RCC 7860 (cell line): ENCODE measurements at places on chromosomes 12 and 14.

- peak; percentile 59 for DNase-seq
Observed at GRCh38 chr12:6872073-6873048, 742 bp downstream of the SPSB2 start.

- no peak for DNase-seq
Observed at GRCh38 chr14:51822499-51822898, 37.9 kb upstream of the GNG2 start.

GRCh38 chr14:48725051-48725734, 861.0 kb downstream of the RPS29 start:
- peak; percentile 71 for DNase-seq

GRCh38 chr14:75705014-75705413, 44.0 kb downstream of the TTLL5 start:
- no peak for DNase-seq

- DNase-seq: no peak
Observed at GRCh38 chr12:130972586-130972950, 18.9 kb downstream of the ADGRD1 start.

GRCh38 chr12:17060260-17060659, 454.3 kb upstream of the LMO3 start:
- DNase-seq: peak; percentile 32

DNA sequence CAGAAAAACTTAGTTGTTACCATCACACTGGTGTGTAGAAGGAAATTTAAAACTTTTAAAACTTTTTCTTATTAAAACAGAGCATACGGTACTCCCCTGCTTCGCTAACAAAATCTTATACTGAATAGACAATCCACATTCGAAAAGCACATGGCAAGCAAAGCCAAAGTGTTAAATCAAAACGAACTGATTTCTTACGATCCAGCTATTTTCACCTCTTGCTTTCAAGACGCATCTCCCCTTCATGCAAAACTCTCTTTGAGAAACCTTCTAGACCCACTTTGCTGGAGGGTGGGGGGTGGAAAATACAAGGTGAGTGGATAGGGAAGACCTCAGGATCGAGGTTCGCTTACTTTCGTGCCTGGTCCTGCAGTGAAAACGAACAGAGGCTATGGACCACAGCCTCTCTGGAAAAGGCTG, 328 bp downstream of the INTS13 start:
- no peak for DNase-seq

GRCh38 chr12:3928538-3929184, 55.5 kb upstream of the PARP11 start:
- DNase-seq: no peak

DNA sequence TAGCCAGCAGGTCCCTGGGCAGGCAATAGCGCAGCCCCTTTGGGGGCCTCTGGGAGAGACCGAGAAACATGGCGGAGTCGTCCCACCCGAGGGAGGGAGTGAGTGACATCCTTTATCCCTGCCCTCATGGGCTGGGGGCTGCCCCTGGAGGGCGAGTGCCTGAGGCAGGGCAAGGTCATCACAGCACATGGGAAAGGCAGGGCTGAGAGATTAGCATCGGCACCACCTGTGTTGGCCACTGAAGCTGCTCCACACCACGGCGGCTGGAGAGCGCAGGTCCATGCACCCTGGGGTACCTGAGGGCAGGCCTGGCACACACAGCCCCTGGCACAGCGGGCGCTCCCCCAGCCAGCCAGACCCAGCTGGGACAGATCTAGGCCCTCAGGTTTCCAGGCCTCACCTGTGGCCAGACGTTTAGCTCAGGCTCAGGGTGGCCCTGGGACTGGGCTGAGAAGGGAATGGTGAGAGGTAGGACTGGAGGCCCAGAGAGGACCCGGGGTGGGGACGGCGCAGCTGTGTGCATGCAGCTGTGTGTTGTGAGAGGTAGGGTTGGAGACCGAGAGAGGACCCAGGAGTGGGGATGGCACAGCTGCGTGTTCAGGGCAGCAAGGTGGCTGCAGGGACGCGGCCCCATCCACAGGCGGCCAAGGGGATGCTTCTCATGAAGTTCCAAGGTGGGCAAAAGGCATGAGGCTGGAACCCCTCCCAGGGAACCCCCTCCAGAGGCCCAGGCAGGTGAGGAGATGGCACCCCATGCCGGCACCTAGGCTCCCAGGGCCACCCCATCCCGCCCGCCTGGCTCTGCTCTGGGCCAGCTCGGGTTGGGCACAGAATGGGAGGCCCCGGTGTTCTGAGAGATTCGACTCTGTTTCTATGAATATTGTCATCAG, 74.1 kb downstream of the KIF26A start:
- DNase-seq: no peak

- no peak for DNase-seq
Observed at GRCh38 chr12:58883576-58884334, 36.5 kb downstream of the LRIG3 start.

DNA sequence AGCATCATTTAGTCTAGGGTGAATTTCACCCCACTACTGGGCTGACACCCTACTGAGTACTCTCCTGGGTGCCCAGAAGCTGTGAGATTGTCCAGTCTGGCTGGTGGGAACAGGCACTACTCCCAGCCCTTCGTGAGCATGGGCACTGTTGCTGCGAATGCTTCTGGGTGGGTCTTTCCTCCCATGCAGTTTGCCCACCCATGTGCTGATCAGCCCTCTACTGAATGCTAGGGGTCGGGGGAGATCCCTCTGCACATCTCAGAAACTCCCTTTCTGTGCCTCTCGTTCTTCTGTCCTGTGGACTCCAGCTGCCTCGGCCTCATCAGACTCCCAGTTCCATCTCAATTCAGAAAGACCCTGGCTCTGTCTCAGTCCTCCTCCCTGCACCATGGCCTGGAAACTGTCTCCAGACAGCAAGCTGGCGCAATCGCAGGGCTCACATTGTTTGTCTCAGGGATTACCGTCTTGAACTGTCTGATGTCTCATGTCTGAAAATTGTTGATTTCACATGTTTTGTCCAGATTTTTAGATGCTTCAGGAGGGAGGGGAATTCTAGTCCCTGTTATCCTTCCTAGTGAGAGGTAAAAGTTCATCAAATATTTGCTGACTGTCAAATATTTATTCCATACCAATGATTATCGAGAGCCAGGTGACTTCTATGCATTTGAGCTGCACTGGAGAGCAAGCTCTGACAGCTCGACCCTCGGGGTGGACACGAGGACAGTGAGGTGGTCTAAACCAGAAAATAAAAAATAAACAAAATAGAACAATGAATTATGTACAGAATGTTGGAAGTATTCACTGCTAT, 316.6 kb upstream of the RTL1 start:
- no peak for DNase-seq

- DNase-seq: no peak
Observed at GRCh38 chr12:121957861-121958515, 39.6 kb downstream of the CFAP251 start.

DNA sequence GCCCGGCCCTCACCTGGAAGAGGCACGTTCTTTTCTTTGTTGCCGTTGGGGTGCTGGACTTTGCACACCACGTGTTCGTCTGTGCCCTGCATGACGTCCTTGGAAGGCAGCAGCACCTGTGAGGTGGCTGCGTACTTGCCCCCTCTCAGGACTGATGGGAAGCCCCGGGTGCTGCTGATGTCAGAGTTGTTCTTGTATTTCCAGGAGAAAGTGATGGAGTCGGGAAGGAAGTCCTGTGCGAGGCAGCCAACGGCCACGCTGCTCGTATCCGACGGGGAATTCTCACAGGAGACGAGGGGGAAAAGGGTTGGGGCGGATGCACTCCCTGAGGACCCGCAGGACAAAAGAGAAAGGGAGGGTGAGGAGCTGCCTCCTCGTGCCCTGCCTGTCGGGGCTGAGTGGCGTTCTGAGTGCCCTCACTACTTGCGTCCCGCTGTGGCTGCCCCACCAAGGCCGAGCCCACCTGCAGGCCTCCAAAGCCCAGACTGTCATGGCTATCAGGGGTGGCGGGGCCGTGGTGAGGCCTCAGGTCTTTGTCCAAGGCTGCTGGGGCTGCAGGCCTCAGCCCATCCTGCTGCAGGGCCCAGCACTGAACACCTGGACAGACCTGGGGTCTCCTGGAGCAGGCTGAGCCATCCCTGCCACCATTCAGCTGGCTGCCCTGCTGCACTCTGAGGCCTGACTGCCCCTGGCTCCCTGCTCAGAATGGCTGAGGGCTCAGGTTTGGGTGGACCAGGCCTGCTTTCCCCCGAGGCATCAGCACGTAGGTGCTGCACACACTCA, 329.7 kb downstream of the TMEM121 start:
- DNase-seq: no peak

DNA sequence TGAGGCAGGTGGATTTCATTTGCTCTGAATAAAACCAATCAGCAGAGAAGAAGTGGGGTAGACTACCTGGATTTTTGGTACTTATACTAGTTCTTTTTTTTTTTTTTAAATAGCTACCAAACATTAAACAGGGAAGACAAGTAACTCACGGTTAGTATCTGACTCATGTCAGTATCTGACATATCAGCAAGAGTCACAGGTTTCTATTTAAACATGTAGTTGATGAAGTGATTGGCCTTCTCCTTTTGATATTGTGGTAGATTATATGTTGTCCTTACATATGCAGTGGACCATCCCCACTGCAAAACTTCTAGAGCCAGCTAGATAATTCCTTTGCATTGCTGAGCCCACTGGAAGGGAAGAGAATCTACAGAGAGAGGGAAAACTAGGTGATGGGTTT, 208.0 kb downstream of the ANO6 start:
- DNase-seq: no peak

GRCh38 chr12:121953117-121953692, 34.8 kb downstream of the CFAP251 start:
- no peak for DNase-seq

- DNase-seq: no peak
Observed at GRCh38 chr12:119683413-119683812, 15.5 kb downstream of the PRKAB1 start.

DNA sequence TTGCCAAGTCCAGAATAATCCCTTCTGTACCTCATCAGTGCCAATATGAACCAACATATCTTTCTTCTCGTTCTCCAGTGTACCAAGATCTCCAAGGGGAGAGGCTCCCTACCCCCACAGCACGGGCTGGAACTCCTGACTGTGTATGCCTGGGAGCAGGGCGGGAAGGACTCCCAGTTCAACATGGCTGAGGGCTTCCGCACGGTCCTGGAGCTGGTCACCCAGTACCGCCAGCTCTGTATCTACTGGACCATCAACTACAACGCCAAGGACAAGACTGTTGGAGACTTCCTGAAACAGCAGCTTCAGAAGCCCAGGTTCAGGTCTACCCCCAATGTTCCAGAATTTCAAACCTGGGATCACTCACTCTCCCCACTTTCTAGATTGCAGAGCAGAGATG, 10.5 kb upstream of the OAS2 start:
- DNase-seq: no peak

DNA sequence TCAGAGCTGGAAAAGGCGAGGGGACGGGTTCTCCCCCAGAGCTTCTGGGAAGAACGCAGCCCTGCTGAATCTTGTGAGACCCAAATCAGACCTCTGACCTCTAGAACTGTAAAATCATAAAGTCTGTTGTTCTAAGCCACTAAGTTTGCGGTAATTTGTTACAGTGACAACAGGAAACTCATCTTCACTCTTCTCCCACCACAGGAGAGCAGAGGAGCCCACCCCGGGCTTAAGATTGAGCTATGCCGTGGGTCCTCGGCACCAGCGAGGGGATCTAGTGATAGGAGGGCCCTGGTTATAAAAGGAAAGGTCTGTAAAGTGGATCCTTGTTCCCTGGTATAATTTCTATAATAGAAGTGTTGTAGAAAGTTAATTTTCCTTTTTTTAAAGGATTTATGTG, 7.6 kb downstream of the MLXIP start:
- DNase-seq: no peak

GRCh38 chr12:5534426-5535199, 102.7 kb downstream of the NTF3 start:
- no peak for DNase-seq

DNA sequence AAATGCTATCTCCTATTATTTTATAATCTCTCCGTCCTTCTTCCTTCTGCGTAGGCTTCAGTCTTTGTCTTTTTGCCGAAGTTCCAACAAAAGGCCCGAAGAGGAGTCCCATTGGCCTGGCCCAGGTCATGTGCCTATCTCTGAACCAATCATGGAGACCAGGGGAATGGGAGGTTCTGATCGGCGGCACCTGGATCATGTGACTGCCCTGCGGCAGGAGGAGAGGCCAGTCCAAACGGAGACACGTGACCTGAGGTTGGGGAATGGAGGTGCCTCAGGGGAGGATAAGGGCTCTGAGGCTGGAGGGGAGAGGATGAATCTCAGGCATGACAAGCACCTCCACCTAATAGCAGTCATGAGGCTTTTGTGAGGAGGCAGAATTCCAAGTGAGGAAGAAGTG, 86.0 kb downstream of the AACS start:
- DNase-seq: no peak

- DNase-seq: no peak
Observed at GRCh38 chr14:79057333-79057732, 887.2 kb downstream of the NRXN3 start.

- DNase-seq: peak; percentile 37
Observed at GRCh38 chr12:19236656-19237055, 107.1 kb downstream of the PLEKHA5 start.

GRCh38 chr14:89650077-89650978, 233.3 kb upstream of the FOXN3 start:
- DNase-seq: no peak

- DNase-seq: no peak
Observed at GRCh38 chr12:95335948-95336347, 118.3 kb downstream of the VEZT start.

DNA sequence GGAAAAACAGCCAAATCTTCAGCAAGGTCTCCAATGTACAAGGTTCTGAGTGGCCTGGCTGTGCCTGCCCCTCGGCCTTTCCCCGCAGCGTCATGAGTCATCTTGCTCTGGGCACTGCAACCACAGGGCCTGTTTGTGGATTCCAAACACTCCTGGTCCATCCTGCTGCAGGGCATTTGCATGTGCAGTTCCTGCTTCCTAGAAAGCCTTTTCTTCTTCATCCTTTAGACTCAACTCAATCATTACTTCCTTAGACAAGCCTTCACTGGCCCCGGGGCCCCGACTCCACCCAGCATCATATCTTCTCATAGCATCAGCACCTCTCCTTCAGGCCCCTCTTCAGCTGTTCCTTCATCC, 101.8 kb upstream of the EGLN3 start:
- peak; percentile 76 for DNase-seq

DNA sequence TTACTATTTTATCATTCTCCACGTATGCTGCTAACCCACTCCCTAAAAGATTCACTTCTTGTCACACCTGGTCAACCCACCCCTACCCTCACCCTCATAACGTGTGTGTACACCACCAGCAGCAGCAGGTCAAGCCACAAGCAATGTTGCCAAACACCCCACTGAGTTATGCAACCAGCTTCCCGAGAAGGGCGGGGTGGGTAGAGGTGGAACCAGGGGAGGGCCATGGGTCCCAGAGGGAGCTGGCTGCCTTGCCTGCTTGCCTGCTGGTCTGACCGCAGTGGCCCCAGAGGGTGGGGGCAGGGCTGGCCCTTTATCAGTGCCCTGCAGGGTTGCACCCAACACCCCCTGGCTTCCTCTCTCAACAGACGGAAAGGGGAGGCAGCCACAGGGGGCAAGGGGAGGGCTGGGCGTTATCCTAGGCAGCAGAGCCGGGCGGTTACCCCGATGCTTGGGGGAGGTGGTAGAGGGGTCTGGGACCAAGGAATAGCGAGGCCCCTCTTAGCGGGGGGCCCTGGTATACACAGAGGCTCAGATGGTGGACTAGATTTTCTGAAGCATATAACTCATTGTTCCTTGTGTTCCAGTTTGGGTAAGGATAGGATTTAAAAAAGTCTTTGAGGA, 3.5 kb upstream of the NFE2 start:
- no peak for DNase-seq

GRCh38 chr12:115752156-115752555, 525.3 kb downstream of the MED13L start:
- no peak for DNase-seq
